Left hindlimb (tissue), 1 donor: ENCODE measurements at places on chromosomes 11 and 22.

DNA sequence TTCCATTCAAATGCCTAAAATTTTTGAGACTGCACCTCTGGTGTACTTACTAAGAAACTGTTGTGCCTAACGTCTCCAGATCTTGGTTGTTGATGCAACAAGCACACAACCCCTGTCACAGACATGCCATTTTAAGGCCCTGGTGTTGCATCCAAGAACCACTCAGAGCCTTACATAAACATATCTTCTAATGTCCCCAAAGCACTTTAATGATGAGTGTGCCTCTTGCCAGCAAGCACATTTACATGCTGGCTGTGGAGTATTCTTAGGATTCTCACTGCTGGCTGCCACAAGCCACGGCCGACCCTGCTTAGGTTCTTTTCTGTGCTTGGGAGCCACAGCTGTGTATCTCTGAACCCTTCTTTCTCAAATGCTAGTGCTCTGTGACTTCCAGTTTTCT is 201.4 kb downstream of the ADAMTS15 start:
- DNase-seq, result no peak

- no peak for DNase-seq
Observed at GRCh38 chr11:77471558-77472193, 2.2 kb downstream of the PAK1 start.

GRCh38 chr11:67079065-67079705 is 22.5 kb downstream of the RHOD start:
- DNase-seq, result no peak

- DNase-seq, result no peak
Observed at GRCh38 chr22:39983346-39983745, 11.4 kb upstream of the FAM83F start.

DNA sequence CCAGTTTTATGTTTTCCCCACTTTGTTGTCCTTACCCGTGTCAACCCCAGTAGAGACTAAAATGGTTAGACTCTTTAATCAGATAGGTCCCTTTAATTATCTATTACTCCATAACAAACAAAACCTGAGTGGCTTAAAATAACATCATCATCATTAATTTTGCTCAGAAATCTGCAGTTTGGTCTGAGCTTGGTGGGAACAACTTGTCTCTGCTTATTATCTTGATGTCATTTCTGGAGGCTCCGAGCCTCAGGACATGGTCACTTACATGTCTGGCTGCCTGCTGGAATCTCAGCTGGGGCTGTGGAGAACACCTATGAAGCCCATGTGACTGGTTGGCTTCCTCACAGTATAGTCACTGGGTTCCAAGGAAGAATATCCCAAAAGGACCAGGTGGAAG is 26.7 kb downstream of the UVRAG start:
- no peak for DNase-seq

GRCh38 chr11:69573761-69574607 is 67.0 kb upstream of the CCND1 start:
- no peak for DNase-seq
